Panc1 (cell line): ENCODE measurements at places on chromosomes 1 and 21. TPM values are rescaled to one million over a fixed set of nuclear protein-coding genes. Genes with fewer than 3 reads are reported as not detected.
A peak's percentile ranks its signal among the peaks of the same experiment; 100 is the strongest.

- no peak overlapping the region for H3K27ac ChIP-seq
- DNase-seq: no peak
- peaks cover 6% of the 10 kb centered on the region for H3K27me3 ChIP-seq
- H3K4me3 ChIP-seq: no peak overlapping the region
These were observed 36.2 kb upstream of the HFM1 start for GRCh38 chr1:91440847-91441246.

TAS1R3 gene
- total RNA-seq: 0.31 TPM

GRCh38 chr1:225748529-225748928, 29.1 kb upstream of the SRP9 start:
- H3K27me3 ChIP-seq: no peaks in the 10 kb centered on the region
- no peaks in the 10 kb centered on the region for H3K4me1 ChIP-seq
- no peak overlapping the region for H3K4me3 ChIP-seq
- no peak for DNase-seq
- no peaks in the 10 kb centered on the region for H3K36me3 ChIP-seq
- H3K27ac ChIP-seq: no peak overlapping the region

DNA sequence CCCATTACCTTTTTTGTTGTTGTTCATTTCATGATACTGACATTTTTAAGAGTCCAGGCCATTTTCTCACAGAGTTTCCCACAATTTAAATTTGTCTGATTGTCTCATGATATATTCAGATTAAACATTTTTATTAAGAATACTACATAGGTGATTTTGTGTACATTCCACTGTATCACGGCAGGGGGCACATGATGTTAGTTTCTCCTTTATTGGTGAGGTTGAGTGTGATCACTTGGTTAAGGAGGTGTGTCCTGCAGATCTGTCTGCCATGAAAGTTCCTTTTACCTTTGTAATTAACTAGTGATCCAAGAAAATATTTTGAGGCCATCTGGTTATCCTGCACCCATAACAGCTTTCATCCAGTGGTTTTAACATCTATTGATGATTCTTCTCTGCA, 11.8 kb downstream of the RTCA start:
- DNase-seq: no peak
- no peak overlapping the region for H3K27ac ChIP-seq
- no peaks in the 10 kb centered on the region for H3K27me3 ChIP-seq
- no peaks in the 10 kb centered on the region for H3K4me1 ChIP-seq

- no peaks in the 10 kb centered on the region for H3K36me3 ChIP-seq
- DNase-seq: no peak
- H3K4me1 ChIP-seq: no peaks in the 10 kb centered on the region
- no peaks in the 10 kb centered on the region for H3K27me3 ChIP-seq
These were observed 24.6 kb downstream of the RPS6KA1 start for GRCh38 chr1:26553942-26554682.

DNA sequence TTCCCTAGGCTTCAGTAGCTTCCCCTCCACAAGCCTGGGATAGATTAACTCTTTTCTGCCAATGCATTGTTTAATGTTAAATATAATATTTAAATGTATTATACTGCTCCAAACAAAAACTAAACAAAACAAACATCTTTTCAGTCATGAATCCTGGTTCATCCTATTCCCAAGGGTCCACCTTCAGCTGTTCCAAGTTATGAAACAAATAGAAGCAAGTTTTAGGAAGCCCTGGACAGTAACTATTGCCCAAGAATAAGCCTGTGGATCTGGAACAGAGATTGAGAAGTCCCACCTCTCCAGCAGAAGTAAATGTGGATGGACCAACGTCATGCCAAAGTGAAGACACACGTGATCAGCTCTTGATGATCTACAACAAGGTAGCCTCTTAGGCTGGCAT, 408.1 kb downstream of the SETD4 start:
- no peak overlapping the region for H3K27ac ChIP-seq
- H3K4me1 ChIP-seq: no peaks in the 10 kb centered on the region
- no peaks in the 10 kb centered on the region for H3K36me3 ChIP-seq
- H3K4me3 ChIP-seq: no peak overlapping the region
- DNase-seq: no peak

DNA sequence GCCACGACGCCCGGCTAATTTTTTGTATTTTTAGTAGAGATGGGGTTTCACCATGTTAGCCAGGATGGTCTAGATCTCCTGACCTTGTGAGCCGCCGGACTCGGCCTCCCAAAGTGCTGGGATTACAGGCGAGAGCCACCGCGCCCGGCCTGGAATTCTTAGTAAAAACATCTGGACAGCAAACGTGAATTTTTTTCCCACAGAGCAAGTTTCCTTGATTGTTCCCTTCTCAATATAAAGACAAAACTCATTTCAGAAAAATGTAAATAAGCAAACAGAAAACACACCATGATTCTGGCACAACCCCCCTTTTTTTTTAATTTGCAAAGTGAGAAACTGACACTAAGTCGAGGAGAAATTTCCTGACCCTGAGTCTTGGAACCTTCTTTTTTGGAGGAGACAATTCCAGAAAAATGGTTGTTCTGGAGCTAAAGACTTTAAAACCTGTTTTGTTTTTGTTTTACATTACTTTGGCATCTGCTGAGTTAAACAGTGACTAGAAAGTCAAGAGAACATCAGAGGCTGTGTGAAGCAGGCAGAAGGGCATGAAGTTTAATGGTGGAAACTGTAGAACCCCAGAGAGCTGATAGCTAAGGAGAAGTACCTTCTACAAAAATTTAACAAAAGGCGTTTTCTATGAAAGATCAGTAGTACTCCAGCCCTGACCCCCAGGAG, 10.3 kb upstream of the HMGCS2 start:
- no peak for DNase-seq
- no peak overlapping the region for H3K4me3 ChIP-seq
- H3K27ac ChIP-seq: no peak overlapping the region
- H3K36me3 ChIP-seq: no peaks in the 10 kb centered on the region

- no peak overlapping the region for H3K4me3 ChIP-seq
- H3K27ac ChIP-seq: no peak overlapping the region
- H3K4me1 ChIP-seq: no peaks in the 10 kb centered on the region
- H3K36me3 ChIP-seq: no peaks in the 10 kb centered on the region
- no peaks in the 10 kb centered on the region for H3K27me3 ChIP-seq
These were observed 27.0 kb downstream of the KIAA1614 start for GRCh38 chr1:180939711-180940103.

DNA sequence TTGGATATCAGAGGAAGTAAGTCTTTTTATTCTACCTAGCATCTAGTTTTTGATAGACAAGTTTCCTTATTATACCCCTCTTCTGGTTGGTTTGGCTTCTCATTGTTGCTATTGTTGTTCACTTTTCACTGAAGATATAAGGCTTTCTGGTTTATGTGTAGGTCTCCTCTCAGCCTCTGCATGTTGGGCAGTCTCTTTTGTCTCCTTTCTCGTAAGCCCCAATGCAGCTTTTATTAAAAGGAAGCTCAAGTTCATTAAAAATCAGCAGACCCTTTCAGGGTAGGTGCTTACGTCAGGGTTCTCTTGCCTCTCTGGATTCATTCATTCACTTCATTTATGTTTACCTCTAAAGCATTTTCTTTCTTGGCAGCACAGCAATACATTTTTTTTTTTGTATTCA, 4.8 kb upstream of the DHX9 start:
- no peak overlapping the region for H3K4me3 ChIP-seq

DNA sequence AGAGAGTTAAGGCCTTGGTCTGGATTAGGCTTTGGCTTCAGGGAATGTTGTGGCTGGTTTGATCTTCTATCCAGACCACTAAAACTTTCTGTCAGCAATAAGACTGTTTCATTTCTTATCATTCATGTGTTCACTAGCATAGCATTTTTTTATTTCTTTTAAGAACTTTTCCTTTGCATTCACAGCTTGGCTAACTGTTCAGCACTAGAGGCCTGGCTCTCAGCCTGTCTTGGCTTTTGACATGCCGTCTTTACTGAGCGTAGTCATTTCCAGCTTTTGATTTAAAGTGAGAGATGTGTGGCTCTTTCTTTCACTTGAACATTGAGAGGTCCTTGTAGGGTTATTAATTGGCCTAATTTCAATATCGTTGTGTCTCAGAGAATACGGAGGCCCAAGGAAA, 62.5 kb downstream of the RNF220 start:
- H3K4me3 ChIP-seq: no peak overlapping the region
- no peaks in the 10 kb centered on the region for H3K36me3 ChIP-seq
- H3K27ac ChIP-seq: no peak overlapping the region
- no peak for DNase-seq

- H3K4me1 ChIP-seq: peaks cover 26% of the 10 kb centered on the region
- DNase-seq: no peak
- H3K27me3 ChIP-seq: no peaks in the 10 kb centered on the region
- H3K36me3 ChIP-seq: no peaks in the 10 kb centered on the region
- peak overlapping the region; percentile 46 for H3K27ac ChIP-seq
These were observed 38.4 kb downstream of the PIK3CD start for GRCh38 chr1:9689971-9690381.

DNA sequence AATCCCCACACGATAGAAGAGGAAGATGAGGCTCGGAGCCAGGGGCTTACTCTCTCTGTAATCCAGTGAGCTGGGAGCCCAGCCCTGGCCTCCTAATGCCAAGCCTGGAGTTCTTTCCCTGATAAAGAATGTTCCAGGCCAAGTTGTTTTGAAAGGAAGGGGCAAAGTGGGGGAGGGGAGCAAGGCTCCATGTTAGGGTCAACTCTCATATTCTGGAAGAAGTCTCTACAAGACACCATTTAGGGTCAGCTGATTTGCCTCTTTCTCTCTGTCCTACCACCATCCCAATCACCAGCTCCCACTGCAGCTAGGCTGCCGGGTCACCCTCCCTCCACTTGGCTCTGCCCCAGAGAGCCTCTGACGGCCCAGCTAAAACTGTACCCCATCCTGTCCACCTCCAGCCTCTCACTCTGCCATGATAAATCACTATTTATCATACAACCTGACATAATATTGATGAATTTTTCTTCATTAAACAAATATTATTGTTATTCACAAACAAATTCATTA, 95.0 kb downstream of the GLIS1 start:
- H3K36me3 ChIP-seq: no peaks in the 10 kb centered on the region
- H3K4me3 ChIP-seq: no peak overlapping the region
- H3K27ac ChIP-seq: no peak overlapping the region

CYP2J2 gene
- total RNA-seq: not detected

LRRC3 gene
- total RNA-seq: 3.3 TPM

DNA sequence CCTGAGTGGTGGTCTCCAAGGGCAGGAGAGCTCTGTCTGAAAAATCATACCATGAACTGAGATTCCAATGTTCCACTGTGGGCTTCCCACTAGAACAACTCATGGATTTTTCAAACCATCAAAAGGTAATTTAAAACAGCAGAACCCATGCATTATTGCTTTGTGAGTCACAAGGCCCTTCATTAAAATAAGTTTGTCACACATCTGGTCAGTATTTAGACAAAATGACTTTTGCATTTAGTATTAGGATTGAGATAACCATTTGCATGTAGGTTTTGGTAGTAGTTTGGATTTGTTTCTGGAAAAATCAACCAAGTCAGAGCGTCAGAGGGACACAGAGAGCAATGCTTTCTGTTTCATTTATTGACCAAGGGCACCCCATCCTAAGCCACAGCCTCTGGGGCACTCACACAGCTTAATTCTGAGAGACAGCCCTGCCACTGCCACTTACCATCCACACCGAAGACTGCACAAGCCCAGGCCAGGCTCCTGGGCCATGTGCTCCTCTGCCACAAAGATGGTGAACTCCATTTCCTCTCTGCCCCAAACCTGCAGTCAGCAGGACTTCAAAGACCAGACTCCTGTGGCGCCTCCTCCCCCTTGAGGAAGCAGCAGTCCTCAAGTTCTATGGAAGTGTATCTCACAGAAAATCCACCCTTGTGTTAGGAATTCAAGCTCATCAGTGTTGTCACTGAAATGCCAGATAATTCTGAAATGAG, 132.6 kb upstream of the DUSP10 start:
- no peak overlapping the region for H3K4me3 ChIP-seq
- H3K27ac ChIP-seq: no peak overlapping the region

CTTNBP2NL gene
- 18.4 TPM for total RNA-seq

- DNase-seq: no peak
- H3K27ac ChIP-seq: no peak overlapping the region
- H3K36me3 ChIP-seq: no peaks in the 10 kb centered on the region
- H3K4me3 ChIP-seq: no peak overlapping the region
These were observed 219.9 kb downstream of the KCTD3 start for GRCh38 chr1:215786997-215787396.

- no peaks in the 10 kb centered on the region for H3K36me3 ChIP-seq
- DNase-seq: no peak
- no peak within 1 kb of the TSS for H3K27ac ChIP-seq
- H3K4me1 ChIP-seq: no peaks in the 10 kb centered on the region
- H3K4me3 ChIP-seq: no peak within 1 kb of the TSS
These were observed at the start of gene OR2W3 for GRCh38 chr1:247895163-247895637. TSS of gene OR2W3 (plus strand) at chr1:247895587. CDS start at chr1:247895587, 0 bp downstream.

GRCh38 chr1:16038620-16038912, 5.0 kb upstream of the CLCNKB start:
- no peaks in the 10 kb centered on the region for H3K36me3 ChIP-seq
- H3K27ac ChIP-seq: no peak overlapping the region
- DNase-seq: no peak
- no peaks in the 10 kb centered on the region for H3K4me1 ChIP-seq
- no peaks in the 10 kb centered on the region for H3K27me3 ChIP-seq
- H3K4me3 ChIP-seq: no peak overlapping the region

- H3K36me3 ChIP-seq: no peaks in the 10 kb centered on the region
- no peaks in the 10 kb centered on the region for H3K27me3 ChIP-seq
- H3K4me3 ChIP-seq: no peak overlapping the region
- no peak overlapping the region for H3K27ac ChIP-seq
These were observed 33.6 kb downstream of the SLC35D1 start for GRCh38 chr1:67020304-67020703.

DNA sequence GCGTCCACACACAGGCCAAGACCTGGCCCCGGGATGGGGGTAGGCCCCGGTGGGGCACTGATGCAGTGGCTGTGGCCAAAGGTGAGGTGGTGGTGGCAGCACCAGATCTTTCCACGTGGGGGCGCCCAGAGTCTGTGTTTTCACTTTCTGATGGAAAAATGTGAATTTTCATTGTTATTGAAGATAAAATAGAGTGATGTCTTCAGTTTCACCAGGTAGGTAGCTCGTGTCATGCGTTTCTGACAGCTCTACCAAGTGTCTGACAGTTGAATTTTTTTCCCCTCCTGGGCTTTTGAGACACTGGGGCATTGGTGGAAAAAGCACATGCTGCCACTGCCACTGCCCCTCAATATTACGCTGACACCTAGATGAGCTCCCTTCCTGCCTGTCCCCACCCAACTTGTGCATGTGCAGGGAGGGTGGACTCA, 40.0 kb upstream of the MAGOH start:
- H3K27ac ChIP-seq: no peak overlapping the region
- H3K4me1 ChIP-seq: no peaks in the 10 kb centered on the region
- peak; percentile 13 for DNase-seq
- no peaks in the 10 kb centered on the region for H3K27me3 ChIP-seq

- peak overlapping the region; percentile 45 for H3K4me3 ChIP-seq
- no peaks in the 10 kb centered on the region for H3K36me3 ChIP-seq
- peaks cover 31% of the 10 kb centered on the region for H3K4me1 ChIP-seq
These were observed 49.0 kb downstream of the CCN1 start for GRCh38 chr1:85629532-85629920.

NBPF12 gene
- total RNA-seq: 10.3 TPM

DNA sequence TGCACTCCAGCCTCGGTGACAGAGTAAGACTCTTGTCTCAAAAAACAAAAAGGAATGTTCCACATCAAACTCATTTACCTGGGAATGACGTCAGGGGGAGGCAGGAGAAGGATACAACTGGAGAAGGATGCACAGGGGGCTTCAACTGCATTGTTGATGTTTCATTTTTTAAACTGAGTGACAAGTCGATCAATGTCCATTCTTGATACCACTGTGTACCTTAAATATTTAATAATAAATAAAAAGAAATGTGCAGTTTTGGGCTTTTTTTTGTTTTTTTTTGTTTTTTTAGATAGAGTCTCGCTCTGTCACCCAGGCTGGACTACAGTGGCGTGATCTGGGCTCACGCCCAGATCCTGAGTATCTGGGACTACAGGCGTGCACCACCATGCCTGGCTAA, 35.8 kb downstream of the PLEKHO1 start:
- no peak overlapping the region for H3K4me3 ChIP-seq
- H3K36me3 ChIP-seq: no peaks in the 10 kb centered on the region
- H3K27ac ChIP-seq: no peak overlapping the region
- H3K4me1 ChIP-seq: peaks cover 5% of the 10 kb centered on the region; the same call in 1 of the 2 replicates
- H3K27me3 ChIP-seq: no peaks in the 10 kb centered on the region
